ENCODE measurements at places on chromosomes 7 and 10.
A peak's percentile ranks its signal among the peaks of the same experiment; 100 is the strongest.

GRCh38 chr10:84214046-84214572, 11.2 kb downstream of the LRIT2 start:
- no peak for DNase-seq

DNA sequence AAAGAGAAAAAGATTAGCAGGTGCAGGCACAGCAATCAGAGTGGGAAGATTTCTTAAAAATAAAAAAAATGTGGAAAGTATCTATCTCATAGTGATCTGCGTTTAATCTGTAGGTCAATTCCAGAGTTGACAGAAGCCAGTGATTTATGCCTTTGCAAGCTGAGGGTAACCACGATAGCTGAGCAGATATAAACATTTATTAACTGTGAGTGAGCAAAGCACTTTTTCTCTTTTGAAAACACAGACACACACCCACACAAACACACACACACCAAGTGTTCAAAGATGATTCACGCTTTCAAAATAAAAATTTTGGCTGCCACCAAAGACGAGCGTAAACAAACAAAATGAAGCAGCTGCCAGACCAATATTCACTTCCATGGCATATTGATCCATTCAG, 243.2 kb upstream of the SLC26A5 start:
- DNase-seq = no peak

- no peak for DNase-seq
Measured at GRCh38 chr7:133108023-133108422, 26.1 kb upstream of the CHCHD3 start.

DNA sequence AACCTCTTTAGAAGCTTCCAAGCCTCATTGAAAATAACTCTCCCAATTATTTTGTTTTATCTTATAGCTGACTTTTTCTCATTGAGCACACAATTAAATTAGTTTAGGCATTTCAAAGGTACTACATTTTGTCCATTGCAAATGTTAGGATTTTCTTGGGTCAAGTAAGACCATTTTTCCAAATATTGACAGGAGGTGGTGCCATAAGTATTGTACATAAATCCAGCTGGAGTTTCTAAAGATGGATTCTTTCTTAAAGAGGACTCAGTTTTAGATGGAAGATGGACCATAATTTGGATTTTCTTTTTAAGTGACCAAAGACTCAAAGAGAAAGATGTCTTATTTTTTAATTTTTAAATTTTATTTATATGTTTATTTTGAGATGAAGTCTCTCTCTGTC, 12.3 kb upstream of the OPN4 start:
- DNase-seq = no peak

DNA sequence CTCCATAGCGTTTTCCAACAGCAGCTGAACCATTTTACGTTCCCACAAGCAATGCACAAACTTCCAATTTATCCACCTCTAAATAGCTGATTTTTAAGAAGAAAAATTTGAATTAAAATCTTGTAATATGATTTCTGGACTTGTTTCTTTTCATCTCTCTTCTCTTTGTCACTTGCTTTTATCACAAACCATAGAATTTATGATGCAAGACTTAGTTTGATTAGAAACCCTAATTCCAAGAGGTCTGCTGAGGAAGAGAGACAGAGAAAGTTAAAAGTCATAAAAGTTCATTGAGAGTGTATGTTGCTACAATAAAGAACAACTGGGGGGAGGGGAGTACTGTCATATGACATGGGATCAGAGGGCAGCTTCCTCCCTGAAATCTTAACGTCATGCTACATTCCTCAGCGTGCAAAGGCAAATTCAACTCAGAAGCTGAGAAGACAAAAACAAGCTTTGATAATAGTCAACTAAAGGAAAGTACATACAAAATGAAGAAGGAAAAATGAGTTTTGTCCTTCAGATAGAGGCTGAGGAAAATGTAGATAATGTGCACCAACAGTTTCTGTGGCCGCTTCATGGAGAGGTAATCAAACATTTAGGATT, 18.4 kb upstream of the CUBN start:
- DNase-seq = no peak

- peak; percentile 4 for DNase-seq
Measured at GRCh38 chr7:28062197-28062991, 118.2 kb downstream of the JAZF1 start.

GRCh38 chr7:89605362-89605761, 548.9 kb upstream of the STEAP1 start:
- no peak for DNase-seq

DNA sequence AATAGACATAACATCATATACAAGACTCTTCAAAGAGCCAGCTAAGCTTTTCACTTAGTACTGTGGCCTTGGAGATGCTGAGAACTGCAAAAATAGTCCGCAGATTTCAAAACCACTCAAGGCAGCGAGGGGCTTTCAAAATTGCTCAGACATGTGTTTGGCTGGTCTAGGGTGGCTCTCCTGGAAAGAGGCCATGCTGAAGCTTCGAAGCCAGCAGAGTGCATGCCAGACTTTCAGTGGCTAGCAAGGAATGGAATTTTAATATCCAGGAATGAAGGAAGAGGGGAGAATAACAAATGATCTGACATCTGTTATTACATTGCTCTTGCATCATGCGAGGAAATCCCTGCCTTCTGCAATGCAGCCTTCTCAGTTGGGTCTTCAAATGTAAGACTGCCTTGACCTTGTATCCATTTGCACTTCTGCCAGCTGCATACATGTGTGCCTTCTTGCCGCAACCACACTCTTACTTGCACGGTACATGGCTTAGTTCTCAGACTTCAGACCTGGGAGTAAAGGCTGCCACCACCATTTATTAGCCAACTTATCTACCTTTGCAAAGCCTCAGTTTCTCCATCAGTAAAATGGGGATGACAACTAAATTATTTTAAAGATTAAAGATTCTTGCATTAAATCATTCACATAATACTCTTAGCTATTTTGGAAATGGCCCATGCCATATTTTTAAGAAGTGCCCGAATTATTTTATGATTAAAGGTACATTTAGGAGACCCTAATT, 55.9 kb downstream of the ITIH5 start:
- no peak for DNase-seq

DNA sequence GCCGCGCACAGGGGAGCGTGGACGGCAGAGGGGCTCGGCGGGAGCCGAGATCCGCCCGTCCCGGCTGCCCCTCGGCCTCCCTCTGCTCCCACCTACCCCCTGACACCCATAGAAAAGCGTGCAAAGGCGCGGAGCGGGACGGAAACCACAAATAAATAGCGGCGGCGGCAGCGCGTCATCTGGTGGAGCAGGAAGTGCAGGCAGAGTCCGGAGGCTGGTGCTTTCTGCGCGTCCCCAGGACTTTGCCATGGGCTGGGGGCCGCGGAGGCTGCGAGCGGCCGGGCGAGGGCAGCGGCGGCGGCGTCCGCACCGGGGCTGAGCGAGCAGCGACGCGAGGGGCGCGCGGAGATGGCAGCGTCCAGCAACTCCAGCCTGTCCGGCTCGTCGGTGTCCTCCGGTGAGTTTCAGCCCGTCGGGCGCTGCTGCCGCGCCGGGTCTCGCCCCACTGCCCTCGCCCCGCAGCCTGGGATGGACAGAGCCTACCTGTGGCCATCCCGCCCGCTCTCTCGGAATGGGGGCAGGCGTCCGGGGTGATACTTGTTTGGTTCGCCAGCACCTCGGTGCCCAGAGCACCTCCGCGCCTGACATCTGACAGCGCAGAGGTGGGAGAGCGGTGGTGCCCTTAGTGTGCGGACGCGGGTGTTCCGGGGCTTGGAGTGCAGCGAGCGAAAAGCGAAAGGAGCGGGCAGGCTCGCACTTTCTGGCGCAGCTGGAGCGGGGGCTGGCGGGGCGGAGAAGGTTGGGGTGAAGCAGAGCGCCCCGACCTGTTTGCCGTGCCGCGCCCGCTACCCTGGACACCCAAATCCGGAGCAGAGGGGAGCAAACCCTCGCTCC, at the start of gene CHN2:
Gene CHN2 (plus strand): TSS at position 182 of the 834 bp plus-strand sequence.
- no peak for DNase-seq

Data from GM06990 (cell line).